ENCODE measurements at places on chromosomes 2 and 18. TPM values are rescaled to one million over a fixed set of nuclear protein-coding genes. Genes with fewer than 3 reads are reported as not detected.

DNA sequence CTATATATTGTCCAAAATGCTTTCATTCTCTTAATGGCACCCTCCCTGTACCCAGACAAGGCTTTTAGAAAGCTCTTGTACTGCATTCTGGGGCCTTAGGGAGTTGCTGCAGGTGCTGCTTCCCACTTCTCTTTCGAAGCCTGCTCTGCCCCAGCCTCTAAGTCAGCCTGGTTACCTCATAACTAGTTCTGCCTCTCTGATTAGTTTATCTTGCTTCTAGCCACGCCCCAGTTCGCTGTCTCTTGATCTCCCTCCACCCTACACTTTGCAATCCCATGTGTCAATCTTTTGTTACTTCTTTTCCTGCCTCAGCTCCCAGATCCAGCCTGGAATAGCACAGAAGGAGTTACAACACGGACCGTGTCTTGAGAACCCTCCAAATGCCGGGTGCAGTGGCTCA is 13.8 kb upstream of the NCOA1 start:
- DNase-seq, result no peak

Gene HNMT
- total RNA-seq, result 64.0 TPM

DNA sequence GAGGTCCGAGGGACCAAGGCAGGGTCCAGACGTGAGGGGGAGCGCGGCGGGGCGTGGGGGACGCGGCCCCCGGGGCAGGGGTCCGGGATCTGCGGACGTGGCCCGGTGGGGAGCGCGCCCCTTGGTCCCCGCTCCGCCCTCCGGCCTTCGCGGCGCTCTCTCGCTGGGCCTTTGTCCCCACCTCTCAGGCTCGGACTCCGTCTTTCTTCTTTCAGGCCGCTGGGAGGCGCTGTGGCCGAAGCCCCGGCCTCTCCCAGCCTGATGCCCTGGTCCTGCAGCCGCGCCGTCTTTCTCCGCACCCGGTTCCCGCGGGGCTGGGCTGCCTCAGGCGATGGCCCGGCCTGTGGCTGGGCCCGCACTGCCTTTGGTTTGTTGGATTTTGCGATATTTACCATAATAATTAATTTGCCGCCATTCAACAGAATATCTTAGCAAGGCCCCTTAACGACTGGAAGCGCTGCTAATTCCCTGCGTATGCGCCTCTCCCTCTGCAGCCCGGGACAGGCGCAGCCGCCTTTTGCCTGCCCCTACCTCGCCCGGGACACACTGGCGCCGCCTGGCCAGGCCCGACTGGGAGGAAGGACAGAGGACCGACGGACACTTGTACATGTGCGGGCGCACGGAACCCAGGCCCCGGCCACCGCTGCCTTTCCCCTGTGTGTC is 10.8 kb downstream of the SIX3 start:
- peak; percentile 68 for DNase-seq

GRCh38 chr2:122315306-122315705 is 559.9 kb downstream of the TSN start:
- DNase-seq, result no peak

Gene C1QL2
- total RNA-seq, result 0.41 TPM

- no peak for DNase-seq
Observed at GRCh38 chr2:70935468-70936164, at the start of gene ATP6V1B1. Gene ATP6V1B1 (plus strand): TSS chr2:70935900. CDS start chr2:70935955, 55 bp downstream.

DNA sequence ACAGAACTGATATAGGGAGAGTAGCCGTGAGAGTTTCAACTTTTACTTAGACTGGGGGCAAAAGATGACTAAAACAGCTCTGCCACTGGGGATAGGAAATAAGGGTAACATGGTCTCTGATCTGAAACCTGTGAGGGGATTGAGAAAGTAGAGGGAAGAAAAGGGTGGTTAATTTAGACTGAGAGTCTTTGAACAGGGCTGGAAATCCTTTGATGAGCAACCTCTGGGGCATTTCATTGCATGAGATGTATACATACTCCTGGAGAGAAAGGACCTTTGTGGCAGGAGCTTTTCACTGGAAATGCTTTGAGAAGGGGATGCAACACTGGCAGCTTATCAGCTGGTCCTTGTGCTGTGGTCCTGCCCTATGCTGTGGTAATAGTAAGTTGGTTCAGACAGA is 9.4 kb downstream of the GALNT1 start:
- DNase-seq, result no peak
